ENCODE measurements at places on chromosomes 12 and 14. TPM values are rescaled to one million over a fixed set of nuclear protein-coding genes. Genes with fewer than 3 reads are reported as not detected.

The ADAMTS20 gene
- 0.90 TPM for total RNA-seq

The OR6C2 gene
- total RNA-seq, result not detected

The CCND2 gene
- 201 TPM for total RNA-seq

The EGLN3 gene
- 12.3 TPM for total RNA-seq

The RERG gene
- total RNA-seq, result not detected

The CELA1 gene
- total RNA-seq, result not detected

The FAM177A1 gene
- 37.3 TPM for total RNA-seq

The KLRB1 gene
- total RNA-seq, result not detected

The PMCH gene
- not detected for total RNA-seq

The SH2B3 gene
- total RNA-seq, result 21.8 TPM

Data from H7 (cell line).